ENCODE measurements at places on chromosomes 1 and 21.

GRCh38 chr1:178354816-178355215 lies 141.9 kb downstream of the CLEC20A start:
- DNase-seq = no peak

DNA sequence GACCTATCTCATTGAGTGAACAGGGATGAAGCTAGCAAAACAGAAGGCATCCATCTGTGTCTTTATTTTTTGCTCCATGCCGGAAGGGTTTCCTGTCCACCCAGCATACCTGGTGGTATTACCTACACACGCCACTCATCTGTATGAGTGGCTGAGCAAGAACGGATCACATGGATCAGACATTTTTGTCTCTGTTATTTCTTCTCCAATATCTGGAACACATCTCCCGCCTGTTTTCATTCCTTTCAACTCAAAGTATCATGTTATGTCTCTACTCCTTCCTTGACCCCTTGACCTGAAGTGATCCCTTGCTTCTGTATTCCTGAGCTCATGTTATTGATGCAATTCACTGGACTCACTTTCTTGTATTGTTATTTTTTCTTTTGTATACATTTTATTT lies 24.7 kb downstream of the ADAMTS1 start:
- no peak for DNase-seq

- DNase-seq = no peak
Measured at GRCh38 chr1:3420218-3420951, 34.1 kb upstream of the ARHGEF16 start.

DNA sequence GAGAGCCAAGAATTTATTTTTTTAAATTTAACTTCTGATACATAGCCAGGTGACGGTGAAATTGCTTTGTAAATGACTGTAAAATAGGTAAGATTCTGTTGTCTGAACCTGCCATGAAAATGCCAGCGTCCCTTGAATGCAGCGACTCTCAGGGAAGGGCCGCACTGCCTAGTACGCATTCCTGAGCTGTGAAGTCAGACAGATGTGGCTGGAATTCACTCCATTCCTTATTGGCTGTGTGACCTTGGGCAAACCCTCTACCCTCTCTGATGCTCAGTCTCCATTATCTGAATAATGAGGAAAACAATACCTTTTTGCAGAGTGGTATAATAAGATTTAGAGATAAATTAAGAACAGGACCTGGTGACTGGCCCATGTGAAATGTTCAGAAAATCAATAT lies 167.1 kb upstream of the DAB1 start:
- DNase-seq = no peak
